ENCODE measurements at places on chromosomes 7 and 10.

DNA sequence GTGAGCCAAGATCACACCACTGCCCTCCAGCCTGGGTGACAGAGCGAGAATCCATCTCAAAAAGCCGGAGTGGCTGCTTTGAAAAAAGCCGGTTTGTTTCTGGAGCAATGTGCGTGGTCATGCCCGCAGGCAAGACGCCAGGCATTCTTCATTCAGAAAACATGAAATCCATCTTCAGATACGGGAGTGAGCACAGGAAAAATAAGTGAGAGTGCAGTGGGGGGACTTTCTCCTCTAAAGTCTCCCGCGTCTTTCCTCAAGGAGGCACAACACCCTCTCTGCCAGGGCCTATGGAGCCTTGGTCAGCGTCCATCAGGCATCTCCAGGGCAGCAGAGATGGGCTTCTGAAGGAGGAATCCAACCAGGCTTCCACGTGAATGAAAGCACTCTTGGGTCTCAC lies 62.3 kb upstream of the DGKI start:
- no peak for DNase-seq

- no peak for DNase-seq
Measured at GRCh38 chr7:104486931-104487330, 158.5 kb downstream of the LHFPL3 start.

GRCh38 chr10:31594347-31594873 lies 275.4 kb downstream of the ZEB1 start:
- no peak for DNase-seq

- no peak for DNase-seq
Measured at GRCh38 chr7:150723467-150723866, 7.1 kb downstream of the GIMAP1 start.

DNA sequence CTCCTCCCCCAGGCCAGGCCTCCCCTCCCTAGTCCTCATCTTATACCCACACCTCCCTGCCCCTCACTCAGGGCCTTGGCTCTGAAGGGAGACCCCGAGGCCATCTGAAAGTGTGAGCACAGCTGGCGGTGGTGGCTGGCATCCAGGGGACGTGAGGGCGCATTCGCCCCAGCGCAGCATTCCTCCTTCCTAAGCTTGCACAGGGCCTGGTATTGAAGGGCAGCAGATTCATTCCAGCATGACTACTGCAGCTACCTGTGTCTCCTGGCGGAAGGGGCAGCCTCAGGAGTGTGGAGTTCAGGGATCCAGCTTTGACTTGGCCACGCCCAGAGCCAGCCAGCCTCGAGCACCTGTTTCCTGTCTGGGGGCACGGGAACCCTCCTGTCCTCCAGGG lies 72.6 kb downstream of the PARP12 start:
- DNase-seq, result no peak

DNA sequence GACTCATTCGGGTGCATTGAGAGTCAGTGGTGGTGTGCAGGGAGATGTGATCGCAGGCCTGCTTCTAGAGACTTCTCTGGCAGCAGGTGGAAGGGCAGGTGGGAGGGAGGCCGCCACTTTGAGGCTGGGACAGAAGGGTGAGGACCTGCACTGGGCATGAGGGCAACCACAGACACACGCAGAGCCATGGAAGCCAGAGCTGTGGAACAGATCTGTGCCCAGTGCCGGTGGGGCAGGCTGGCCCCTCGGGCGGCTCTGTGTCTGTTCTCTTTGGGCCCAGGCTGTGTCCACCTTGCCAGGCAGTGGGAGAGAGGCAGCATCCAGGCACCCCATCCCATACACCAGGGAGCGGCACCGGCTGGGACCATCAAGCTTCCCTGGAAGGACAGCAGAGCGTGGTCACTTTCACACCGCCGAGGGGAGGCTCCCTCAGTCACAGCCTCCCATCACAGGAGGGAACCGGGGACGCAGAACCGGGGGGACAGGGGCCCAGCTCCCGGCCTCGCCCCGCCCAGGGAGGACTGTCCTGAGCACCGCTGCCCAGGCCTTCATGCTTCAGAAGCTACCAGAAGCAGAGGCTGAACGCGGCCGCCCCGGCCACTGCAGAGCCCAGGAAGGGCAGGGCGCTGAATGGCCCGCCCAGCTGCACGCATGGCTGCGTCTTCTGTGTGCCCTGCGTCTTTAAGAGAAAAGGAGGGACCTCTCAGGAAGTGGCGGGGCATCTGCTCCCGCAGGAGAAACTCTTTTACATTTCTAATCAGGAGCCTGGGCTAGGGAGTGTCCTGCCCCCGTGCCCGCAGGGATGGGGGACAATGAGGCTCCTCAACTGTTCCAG lies 32.1 kb downstream of the EN2 start:
- DNase-seq, result no peak

GRCh38 chr7:40315277-40315676 lies 180.5 kb downstream of the SUGCT start:
- no peak for DNase-seq

DNA sequence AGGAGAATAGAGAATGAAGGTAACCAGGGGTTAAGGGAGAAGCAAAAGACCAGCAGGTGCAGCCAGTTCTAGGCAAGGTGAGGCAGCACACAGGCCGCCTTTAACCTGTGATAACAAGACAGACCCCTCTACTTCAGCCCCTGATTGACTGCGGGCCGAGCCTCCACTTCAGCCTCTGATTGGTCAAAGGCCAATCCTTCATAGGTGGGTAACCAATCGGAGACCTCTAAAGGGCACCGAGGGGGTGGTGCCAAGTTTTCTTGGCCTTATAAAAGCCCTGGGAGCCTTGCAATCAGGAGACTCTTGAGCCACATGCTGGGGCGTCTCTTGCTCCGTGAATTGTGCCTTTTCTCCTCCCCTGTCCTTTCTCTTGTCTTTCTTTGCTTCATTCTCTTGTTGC lies 98.8 kb downstream of the ELFN1 start:
- DNase-seq, result no peak

DNA sequence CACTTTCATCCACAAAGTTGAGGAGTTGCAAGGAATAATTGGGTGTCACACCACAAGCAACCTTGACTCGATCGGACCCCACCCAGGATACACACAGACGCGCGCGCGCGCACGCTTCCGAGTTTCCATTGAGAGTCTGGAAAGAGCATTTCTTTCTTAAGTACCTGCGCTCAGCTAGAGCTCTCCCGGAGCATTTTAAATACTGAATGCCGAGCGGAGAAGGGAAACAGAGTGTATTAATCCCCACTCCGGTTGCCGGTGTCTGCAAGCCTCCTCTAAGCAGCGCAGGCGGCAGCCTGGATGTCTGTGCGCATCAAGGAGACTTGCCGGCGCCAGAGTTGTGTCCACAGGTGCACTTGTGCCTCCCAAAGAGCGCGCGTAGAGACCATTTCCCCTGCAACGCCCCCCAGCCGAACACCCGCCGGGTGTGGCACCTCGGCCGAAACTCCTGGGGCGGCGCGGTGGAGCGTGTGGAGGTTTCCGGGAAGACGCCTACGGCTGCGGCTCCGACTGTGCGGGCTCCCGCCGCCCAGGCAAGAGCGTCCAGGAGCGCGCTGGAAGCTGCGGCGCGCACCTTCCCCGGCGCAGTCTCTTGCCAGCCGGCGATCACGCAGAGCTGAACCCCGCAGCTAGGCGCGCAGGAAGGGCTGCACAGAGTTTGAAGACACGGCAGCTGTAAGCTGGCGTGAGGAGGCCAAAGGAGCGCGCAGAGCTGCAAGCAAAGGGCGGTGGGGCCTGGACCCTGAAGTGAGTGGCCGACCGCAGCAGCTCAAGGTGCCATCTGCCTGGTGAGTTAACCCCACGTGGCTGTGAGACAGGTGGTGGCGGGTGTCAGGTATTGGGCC lies 1.1 kb upstream of the FEZF1 start:
- DNase-seq, result no peak

DNA sequence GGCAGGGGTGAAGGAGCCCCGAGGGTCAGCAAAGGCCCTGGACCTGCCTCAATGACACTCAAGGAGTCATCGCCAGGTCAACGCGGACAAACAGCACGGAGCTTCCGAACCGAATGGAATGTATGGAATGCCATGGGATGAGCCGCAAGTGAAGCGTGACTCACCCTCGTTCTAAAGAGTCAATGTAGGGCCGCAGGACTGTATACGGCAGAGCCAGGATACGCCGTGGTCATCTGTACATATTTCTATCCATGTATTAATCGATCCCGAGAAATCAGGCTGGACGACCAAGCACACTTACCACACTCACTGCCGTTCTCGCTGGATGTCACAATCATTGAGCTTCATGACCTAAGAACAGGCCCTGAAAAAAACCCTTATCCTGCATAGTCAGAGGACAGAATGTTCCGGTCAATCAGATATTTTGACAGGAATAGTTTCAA lies 4.3 kb downstream of the SNX8 start:
- DNase-seq, result no peak

DNA sequence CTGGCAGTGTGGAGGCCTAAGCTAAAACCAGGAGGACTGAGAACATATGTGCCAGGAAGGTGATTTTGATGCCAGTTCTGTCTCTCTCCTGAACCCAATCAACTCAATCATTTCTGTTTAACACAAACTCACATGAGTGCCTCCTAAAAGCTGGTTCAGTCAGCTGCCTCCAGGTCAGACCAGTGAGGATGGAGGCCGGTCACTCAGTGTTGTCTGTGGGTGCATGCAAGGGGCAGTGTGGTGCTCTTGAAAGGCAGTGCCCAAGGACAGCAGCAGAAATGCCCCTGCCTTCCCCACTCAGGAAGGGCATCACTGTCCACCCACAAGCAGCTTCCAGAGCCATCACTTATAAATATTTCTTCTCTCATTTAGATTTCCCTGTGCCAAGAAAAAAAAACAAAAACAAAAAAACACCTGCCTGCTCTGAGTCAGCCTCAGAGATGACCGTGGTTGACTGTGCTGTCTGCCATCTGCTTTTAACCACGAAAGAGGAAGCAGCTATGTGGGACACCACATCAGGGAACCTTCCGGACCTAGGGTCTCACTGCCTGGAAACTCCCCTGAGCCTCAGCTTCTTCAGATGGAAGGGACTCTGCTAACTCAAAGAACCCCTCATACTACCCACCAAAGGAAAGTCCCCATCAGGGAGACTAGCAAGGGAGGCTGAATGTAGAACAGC lies 39.1 kb downstream of the VOPP1 start:
- no peak for DNase-seq

DNA sequence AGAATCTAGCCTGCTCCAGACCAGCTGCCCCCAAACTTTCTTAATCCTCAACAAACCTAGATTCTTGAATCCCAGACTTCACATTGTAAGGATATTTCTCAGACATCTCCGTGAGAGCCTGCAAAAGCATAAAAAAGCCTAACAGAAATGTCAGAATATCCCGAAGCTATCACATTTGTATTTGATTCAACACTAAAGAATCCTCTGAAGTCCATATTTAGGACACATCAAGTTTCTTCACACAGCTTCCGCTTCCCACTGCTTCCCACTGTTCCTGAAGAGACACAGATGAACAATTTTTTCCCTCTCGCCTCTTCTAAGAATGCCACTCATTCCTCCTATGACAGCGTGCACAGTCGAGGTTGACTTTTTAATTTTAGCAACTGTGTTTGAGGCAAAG lies 396.2 kb upstream of the IGFBP3 start:
- no peak for DNase-seq

DNA sequence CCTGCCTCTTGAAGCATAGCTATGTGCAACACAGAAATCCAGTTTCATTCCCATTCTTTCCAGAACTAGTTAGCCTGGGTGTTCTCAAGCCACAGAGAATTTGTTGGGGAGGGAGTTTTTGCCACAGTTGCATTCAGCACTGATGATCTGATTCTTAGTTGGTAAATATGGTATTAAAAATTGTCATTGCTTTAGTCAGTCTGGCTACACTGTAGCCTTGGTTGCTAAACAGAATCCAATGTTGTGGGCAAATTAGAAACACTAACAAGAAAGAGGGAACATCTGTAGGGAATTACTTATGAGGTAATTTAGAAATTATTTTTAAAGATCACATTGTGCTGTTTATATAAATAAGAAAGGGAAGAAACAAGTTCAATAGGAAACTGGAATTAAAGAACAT lies 57.0 kb upstream of the CC2D2B start:
- no peak for DNase-seq

DNA sequence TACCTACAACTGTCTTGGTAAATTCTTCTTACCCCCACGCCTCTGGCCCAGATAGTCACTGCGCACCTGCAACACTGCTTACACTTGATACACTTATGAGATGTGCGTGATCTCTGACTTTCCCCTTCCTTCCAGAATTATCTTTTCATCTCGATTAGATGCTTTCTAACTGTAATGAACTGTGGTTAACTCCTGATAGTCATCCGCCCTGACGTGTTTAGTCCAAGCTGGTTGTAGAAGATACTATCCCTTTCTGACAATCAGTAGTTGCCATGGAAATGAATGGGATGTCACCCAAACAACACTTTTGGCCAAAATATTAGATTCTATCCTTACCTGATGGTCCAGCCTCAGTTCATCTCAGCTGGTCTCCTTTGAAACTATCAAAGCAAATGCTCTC lies 241.5 kb downstream of the ADAM12 start:
- no peak for DNase-seq

DNA sequence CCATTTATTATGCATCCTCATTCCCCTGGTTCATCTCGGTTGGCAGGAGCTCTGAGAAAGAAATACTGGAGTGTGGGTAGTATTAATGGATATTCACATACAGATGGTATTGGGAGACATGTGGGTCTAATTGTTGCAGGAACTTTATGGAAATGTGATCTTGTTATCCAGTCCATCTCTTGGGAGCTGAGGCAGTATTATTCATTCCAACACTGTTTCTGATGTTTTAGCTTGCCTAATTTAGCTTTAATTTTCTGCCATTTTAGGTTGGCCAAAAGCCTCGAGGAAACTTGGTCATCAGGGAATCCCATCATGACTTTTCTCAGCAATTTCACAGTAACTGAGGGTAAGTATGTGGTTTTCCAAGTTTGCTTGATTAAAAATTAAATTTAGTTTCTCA lies 125.7 kb downstream of the ABCA13 start:
- no peak for DNase-seq

- no peak for DNase-seq
Measured at GRCh38 chr10:82660986-82661385, 786.0 kb downstream of the NRG3 start.

GRCh38 chr10:72328045-72328828 lies 26.5 kb downstream of the DNAJB12 start:
- DNase-seq, result no peak

DNA sequence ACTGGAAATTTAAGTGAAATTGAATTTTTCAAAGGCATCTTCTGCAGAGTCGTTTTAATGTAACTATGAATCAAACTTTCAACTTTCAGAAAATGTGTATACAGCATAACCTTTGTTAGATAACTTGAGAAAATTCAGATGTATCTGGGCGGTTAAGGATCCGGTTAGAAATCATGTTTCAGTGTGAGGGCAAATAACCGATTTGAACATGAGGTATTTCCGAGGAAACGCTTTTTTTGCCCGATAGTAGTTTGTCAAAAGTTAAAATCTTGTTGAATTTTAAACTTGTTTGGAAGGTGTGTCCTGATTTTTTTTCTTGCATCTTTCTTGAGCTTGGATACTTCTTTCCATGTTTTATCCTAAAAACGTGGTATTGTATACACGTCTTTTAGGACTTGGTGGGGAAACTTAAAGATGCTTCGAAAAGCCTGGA lies 1.3 kb upstream of the BMI1 start:
- no peak for DNase-seq

GRCh38 chr10:79249186-79250121 lies 97.8 kb upstream of the PPIF start:
- DNase-seq, result no peak

GRCh38 chr7:42082144-42082543 lies 154.9 kb downstream of the GLI3 start:
- DNase-seq, result no peak

- peak; percentile 1 for DNase-seq
Measured at GRCh38 chr10:89163265-89163995, 43.7 kb downstream of the CH25H start.

GRCh38 chr10:124709861-124710260 lies 34.3 kb downstream of the FAM53B start:
- DNase-seq, result no peak

GRCh38 chr10:89837165-89838043 lies 136.0 kb downstream of the KIF20B start:
- DNase-seq, result no peak

Measured in esophagus squamous epithelium (tissue), 5 donors.